ENCODE measurements at places on chromosomes 2 and 18.

GRCh38 chr2:121588357-121588756 lies 57.7 kb downstream of the RNU4ATAC start:
- DNase-seq = no peak

GRCh38 chr2:41137031-41137430 lies 685.1 kb upstream of the SLC8A1 start:
- no peak for DNase-seq

- DNase-seq = no peak
These were observed 3.1 kb downstream of the ADAM17 start for GRCh38 chr2:9552219-9553178.

DNA sequence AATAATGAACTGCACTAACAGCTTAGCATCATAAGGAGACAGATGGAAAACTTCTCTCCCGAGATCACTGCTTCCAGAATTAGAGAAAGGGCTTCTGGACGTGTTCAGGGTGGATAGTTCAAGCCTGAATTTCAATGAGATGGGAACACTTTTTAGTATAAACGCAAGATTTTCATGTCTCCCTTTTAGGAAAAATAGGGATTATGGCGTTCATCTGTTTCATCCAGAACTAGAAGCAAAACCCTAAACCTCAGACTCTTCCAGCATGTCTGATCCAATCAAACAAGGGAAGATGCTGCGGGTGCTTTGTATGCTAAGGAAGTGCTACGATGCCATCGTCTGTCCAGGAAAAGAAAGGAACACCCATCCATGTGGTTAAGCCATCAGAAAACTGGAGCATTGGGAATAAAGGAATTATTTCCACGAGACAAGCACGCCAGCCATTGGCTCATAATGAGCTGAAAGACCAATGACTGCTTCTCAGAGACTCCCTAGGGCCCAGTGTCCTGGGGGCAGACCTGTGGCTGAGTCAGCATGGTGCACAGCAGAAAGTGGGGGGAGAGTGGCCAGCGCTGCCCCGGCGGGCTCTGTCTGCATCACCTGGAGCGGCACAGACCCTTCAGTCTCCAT lies 65.9 kb upstream of the AFF3 start:
- DNase-seq = no peak

- no peak for DNase-seq
These were observed 9.7 kb upstream of the NAPG start for GRCh38 chr18:10516078-10516477.

DNA sequence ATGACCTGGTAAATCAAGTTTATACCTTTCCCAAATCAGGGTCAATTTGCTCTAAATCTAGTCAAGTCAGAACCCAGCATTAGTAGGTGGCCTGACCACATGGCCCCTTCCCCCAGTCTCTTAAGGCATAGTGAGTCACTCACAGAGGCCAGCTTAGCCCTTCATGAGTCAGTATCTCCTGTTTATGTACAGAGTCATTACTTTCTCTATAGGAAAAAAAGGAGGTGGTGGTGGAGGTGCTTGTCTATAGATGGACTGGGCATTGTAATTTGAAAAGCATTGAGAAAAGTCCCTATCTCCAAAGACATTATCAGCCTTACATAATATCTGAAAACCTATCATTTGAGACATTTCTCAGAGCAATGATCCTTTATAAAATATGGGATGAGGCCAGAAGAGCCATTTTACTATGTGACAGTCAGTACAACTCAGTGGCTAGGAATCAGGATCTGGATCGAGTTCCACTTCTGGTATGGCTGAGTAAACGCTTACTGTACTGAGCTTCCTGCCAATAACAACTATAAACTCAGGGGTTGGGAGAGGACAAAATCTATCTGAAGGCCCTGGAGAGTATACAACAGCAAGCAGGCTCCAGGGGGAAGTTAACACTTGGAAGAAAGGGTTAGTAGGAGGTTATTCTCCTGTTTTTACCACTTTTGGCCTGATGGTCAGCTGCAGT lies 22.5 kb upstream of the SIGLEC15 start:
- no peak for DNase-seq

GRCh38 chr18:44937960-44938719 lies 257.5 kb downstream of the SETBP1 start:
- no peak for DNase-seq

DNA sequence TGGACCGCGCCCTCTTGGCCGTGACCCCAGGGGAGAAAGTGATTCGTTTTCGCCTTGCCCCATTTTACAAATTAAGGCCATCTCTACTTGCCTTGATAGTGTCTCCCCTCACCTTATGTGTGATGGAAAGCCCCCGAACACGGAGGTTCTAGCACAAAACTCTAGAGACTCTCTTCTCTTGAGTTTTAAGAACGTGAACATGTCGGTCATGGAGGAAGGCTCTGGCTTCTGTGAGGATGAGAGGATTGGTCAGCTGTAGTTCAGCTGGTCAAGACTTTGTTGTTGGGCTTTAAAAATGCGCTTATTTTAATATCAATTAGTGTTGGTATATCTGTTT lies 828 bp downstream of the DYNC1I2 start:
- no peak for DNase-seq

DNA sequence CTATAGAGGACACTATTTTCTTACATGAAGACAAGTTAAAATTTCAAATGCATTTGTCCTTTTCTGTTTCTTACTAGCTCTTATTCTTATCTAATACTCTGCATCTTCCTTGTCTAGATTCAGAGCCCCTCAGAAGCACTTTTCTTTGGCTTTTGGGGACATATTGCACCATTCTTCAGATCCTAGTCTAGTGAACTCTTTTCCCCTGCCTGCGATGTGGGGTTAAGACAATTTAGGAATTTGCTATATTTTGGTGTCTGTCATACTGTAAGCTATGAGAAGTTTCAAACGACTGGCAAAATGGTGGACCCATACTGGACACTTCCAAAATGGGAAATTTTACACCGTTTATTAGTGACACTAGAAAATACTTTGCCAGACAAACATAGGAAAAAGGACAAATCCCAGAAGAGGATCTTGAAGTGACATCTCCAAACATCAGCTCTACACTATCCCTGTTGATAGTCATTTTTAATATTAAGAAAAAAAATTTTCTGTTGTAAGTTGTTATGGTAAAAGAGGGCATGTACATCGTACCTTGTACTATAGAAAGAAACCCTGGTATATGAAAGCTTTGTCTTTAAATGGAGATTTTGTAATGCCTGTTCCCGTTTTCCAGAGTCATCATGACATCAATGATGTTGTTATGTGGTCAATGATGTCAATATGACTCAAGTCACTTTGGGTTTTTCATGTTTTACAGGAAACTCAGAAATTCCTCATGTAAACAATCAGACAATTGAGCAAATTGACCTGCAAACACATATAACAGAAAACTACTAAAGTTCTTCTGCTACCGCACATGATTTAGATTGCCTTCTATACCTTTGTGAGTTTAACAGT lies 4.4 kb upstream of the KYNU start:
- DNase-seq = no peak

DNA sequence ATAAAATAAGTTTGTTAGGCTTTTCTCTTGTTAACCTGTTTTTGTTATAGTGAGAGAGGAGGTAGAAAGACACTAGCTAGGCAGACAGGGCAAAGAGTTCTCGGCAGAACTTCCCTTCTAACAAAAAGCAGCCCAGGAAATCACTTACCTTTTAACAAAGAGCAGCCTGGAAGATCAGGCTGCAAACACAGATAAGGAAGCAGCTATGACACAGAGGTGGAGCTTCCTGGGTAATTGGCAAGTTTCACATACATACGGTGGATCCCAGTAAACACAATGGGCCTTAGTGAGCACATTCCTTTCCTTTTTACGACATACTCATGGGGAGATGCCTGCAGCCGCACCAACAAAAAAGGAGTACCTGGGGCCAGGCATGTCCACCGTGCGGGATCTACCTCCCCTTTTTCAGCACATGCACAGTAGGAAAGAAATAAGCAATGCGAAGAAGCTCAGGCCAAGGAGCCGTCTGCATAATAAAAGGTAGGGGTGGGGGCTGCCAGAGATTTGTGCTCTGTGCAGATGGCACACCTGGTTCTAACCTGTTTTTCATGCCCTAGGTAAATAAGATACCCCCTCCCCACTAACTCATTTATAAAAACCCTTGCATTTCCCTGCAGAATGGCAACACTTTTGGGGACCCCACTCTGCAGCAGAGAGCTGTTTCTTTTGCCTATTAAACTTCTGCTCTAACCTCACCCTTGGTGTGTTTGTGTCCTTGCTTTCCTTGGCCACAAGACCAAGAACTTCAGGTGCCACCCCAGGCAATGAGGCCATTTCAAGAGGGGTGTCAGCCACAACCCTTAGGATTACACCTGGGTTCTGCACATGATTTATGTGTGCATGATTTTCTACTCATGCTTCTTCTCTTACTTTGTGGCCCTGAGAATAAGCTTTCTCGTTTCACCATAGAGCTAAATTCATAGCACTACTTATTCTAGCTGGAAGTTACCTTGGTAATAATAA lies 26.5 kb downstream of the MDH1 start:
- no peak for DNase-seq

All from stimulated activated CD8-positive, alpha-beta memory T cell treated with anti-CD3 and anti-CD28 coated beads, Interleukin-15, amount 100 ng/mL, for 24 hours (primary cell).